Tibial artery (tissue), 4 donors: ENCODE measurements at places on chromosomes 12 and 14.

- DNase-seq = no peak
These were observed 67.2 kb upstream of the FAM181A start for GRCh38 chr14:93859957-93860356.

GRCh38 chr14:103625356-103626095 lies 3.5 kb upstream of the KLC1 start:
- peak; percentile 68 for DNase-seq

GRCh38 chr14:81211844-81212243 lies 8.9 kb downstream of the GTF2A1 start:
- no peak for DNase-seq

GRCh38 chr14:34465069-34465859 lies 3.2 kb upstream of the SPTSSA start:
- DNase-seq = no peak

- no peak for DNase-seq
These were observed 988.4 kb downstream of the FLRT2 start for GRCh38 chr14:86518298-86518697.

GRCh38 chr12:57273516-57273915 lies 22.5 kb upstream of the STAC3 start:
- no peak for DNase-seq

DNA sequence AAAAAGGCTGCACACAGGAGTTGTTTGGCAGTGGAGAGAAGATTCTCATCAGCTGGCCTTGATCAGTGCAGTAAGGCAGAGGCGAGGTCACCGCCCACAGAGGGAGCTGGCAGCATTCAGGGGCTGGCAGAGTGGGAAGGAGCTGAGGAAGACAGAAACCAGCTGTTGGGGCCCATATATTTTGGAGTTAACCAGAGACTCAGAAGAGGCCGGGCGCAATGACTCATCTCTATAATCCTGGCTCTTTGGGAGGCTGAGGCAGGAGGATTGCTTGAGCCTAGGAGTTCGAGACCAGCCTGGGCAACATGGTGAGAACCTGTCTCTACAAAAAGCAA lies 17.7 kb downstream of the SMCO2 start:
- DNase-seq = no peak

GRCh38 chr12:24728366-24728765 lies 220.5 kb downstream of the BCAT1 start:
- no peak for DNase-seq

- DNase-seq = peak; percentile 38
These were observed 17.8 kb downstream of the FBXL14 start for GRCh38 chr12:1576410-1577241.

DNA sequence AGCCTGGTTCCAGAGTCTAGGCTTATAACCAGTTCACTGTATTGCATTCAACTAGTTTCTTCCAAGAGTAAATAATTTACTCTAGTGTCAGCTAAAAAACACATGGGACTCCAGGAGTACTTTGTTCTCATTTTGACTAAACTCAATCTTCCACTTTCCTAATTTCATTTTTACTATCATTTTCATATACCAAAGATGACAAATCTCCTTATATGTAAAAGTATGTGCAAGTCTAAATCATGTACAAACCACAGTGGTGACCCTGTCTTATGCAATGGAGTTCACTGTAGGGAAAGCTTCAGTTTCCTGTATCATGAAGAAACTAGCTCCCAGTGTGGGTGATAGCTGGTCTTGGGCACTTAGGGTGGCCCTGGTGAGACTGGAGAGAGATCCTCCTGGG lies 151.6 kb downstream of the HELB start:
- no peak for DNase-seq

- no peak for DNase-seq
These were observed 58.4 kb upstream of the OTX2 start for GRCh38 chr14:56868660-56869059.

DNA sequence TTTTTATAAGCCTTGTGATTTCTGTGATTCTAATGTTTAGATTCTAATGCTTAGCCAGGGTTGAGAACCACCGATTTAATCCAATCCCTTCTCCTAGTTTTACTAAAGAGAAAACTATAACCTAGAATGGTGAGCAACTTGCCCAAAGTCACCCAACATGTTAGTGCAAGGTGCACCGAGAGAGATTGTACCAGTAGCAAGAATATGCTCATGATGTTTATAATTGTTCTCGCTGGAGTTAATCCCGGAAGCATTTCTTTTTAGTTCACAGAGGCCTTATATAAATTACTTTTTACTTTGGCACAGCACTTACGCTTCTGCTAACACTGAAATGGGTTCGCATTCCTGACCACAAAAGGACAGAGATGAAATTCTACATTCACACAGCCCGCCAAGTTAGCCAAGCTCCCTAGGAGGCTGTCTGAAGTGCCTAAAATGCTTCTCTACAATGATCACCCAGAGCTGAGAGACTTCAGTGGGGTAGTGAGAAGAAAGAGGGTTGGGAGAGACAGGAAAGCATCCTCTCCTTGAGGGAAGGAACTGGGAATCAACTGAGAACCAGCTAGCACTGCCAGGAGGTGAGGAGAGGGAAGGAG lies 579 bp upstream of the BLOC1S1 start:
- no peak for DNase-seq

GRCh38 chr12:21940549-21941505 lies at the start of gene ABCC9:
Gene ABCC9, minus strand, starts transcription at chr12:21941426. Its CDS starts 4,752 bp downstream, at chr12:21936674.
- DNase-seq = peak; percentile 74

- DNase-seq = peak; percentile 89
These were observed 35.3 kb downstream of the PITPNM2 start for GRCh38 chr12:123115409-123116121.

GRCh38 chr14:45916340-45916953 lies 663.4 kb upstream of the MIS18BP1 start:
- DNase-seq = no peak
